ENCODE measurements at places on chromosomes 11 and 22.

GRCh38 chr11:61429691-61430582 lies at the start of the genes CPSF7 and SDHAF2:
CPSF7 (minus strand) TSS chr11:61429975; CDS start chr11:61429235, 740 bp downstream.
SDHAF2 (plus strand) TSS chr11:61430124; CDS start chr11:61430147, 23 bp downstream.
- DNase-seq: peak; percentile 97

- DNase-seq: no peak
These were observed 961.8 kb upstream of the CCDC90B start for GRCh38 chr11:84247926-84248325.

- DNase-seq: no peak
These were observed 665.4 kb downstream of the KCNA4 start for GRCh38 chr11:29351301-29351873.

GRCh38 chr11:95939091-95939490 lies 15.2 kb upstream of the MTMR2 start:
- DNase-seq: no peak

- DNase-seq: no peak
These were observed 37.2 kb downstream of the RPS6KA4 start for GRCh38 chr11:64396079-64396591.
